ENCODE measurements at places on chromosomes 2 and 18. TPM values are rescaled to one million over a fixed set of nuclear protein-coding genes. Genes with fewer than 3 reads are reported as not detected.
A peak's percentile ranks its signal among the peaks of the same experiment; 100 is the strongest.

DNA sequence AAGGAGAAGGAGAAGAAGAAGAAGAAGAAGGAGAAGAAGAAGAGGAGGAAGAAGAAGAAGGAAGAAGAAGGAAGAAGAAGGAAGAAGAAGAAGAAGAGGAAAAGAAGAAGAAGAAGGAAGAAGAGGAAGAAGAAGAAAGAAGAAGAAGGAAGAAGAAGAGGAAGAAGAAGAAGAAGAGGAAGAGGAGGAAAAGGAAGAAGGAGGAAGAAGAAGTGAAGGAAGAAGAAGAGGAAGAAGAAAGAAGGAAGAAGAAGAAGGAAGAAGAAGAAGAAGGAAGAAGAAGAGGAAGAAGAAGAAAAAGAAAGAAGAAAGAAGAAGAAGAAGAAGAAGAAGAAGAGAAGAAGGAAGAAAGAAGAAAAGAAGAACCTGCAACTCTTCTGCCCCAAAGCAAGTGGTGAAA, 942.0 kb downstream of the DPP10 start:
- DNase-seq = no peak

TMEM200C gene
- 0.91 TPM for polyA plus RNA-seq

CD8B2 gene
- polyA plus RNA-seq = 0.06 TPM

DNA sequence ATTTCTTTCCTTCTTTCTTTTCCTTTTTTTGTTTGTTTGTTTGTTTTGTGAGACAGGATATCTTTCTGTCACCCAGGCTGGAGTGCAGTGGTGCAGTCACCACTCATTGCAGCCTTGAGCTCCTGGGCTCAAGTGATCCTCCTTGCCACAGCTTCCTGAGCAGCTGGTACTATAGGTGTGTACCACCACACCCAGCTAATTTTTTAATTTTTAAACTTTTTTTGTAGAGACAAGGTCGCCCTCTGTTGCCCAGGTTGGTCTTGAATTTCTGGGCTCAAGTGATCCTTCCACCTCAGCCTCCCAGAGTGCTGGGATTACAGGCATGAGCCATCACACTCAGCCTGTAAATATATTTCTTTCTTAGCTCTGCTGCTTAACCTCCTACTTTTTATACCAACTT, 83.4 kb upstream of the CYP20A1 start:
- DNase-seq = no peak

GRCh38 chr2:159148901-159149300, 137.6 kb downstream of the WDSUB1 start:
- peak; percentile 76 for DNase-seq

DNA sequence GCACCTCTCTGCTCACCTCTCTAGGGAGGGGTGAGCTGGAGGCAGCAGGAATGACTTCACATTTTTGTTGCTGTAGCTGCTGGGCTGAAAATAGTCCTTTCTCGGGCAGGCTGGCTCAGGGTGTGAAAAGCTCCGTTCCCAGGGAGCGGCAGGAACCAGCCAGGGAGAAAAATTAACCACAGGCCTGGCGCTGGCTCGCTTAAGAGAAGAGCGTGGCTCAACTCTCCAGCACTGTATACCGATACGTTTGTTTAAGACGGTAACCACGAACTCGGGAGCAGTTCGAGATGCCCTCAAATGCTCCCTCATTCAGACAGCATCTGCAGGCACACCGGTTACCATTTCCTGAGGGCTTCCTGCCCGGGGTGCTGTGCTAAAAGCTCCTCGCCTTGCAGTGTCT, 129.6 kb downstream of the CELF4 start:
- no peak for DNase-seq

GREB1 gene
- 6.5 TPM for polyA plus RNA-seq

FAM117B gene
- 3.9 TPM for polyA plus RNA-seq

GRCh38 chr2:7755879-7756278, 838.7 kb downstream of the RNF144A start:
- DNase-seq = no peak

ITPRIPL1 gene
- 3.3 TPM for polyA plus RNA-seq

IER3IP1 gene
- polyA plus RNA-seq = 26.8 TPM

GRCh38 chr2:177397481-177398289, 5.1 kb downstream of the AGPS start:
- DNase-seq = peak; percentile 15

DNA sequence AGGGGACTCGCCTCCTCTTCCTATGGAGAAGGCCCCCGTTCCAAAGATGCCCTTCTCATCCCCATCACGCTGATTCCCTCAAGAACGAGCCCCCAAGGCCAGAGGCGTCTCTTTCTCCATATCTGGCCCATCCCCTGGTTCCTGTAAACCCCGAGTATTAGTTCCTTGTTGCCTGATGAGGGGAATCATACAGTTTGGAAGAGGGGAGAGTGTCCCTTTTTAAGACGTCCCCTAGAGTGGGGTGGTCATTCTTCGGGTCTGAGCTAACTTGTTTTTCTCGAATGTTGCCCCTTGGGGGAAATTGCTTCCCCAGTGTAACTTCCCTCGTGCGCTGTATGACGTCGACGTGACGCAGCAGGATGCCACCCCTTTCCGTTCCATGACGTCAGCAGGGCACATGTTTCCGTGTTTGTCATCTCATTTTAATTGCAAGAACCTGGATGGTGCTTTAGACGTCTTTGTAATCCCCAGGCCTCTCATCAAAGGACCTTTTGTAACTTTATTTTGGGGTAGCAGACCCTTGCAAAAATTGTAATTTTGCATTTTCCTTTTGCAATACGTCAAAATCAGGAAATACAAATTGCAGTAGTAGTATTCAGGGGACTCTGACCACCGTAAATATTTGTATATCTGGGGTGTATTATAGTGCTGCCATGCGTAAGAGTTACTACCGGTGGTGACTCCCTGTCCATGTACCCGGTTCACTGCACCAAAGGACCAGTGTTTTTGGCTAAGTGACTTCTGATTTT, 569 bp downstream of the BABAM2 start:
- DNase-seq = peak; percentile 88

GRCh38 chr2:39433586-39434195, 3.4 kb downstream of the MAP4K3 start:
- no peak for DNase-seq

CD8A gene
- 0.20 TPM for polyA plus RNA-seq

TP53I3 gene
- polyA plus RNA-seq = 48.3 TPM

FSHR gene
- polyA plus RNA-seq = 0.36 TPM

DNA sequence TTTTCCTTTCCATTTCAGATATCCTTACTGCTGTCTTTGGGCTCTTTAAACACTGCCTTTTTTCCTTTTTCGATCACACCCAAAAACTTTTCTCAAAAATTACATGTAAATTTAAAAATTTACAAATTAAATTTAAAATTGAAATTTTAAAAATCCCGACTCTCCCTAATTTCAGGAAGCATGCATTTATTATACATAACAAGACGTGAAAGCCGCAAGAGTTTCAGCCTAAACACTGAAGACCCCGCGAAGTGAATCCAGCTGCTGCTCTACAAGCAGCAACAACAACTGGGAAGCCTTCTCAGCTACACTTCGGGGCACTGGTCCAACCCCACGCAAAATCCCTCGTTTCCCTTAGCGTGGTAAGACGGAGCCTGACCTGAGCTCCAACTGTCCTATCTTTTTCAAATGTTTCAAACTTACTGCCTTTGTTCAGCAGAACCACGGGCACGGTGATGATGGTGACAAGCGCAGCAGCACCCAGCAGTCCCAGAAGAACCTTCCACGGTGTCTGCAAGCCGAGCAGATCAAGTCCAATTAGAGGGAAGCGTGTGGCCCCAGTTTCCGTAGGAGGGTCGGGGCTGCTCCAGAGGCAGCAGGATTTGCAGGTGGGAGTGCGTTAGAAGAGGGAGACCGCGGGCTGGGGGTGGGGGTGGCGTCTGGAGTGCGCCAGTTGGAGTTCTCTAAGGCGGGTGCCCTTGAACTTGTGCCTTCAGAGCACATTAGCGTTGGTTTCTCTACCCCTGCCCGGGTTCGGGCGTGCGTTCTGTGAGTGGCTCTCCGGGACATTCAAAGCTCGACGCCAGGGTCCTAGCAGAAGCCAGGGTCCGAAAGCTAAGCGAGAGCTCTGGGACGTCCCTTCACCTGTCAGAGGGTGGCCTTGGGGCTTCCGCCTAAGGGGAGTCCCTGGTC, 783 bp downstream of the DPP4 start:
- DNase-seq = peak; percentile 74

DNA sequence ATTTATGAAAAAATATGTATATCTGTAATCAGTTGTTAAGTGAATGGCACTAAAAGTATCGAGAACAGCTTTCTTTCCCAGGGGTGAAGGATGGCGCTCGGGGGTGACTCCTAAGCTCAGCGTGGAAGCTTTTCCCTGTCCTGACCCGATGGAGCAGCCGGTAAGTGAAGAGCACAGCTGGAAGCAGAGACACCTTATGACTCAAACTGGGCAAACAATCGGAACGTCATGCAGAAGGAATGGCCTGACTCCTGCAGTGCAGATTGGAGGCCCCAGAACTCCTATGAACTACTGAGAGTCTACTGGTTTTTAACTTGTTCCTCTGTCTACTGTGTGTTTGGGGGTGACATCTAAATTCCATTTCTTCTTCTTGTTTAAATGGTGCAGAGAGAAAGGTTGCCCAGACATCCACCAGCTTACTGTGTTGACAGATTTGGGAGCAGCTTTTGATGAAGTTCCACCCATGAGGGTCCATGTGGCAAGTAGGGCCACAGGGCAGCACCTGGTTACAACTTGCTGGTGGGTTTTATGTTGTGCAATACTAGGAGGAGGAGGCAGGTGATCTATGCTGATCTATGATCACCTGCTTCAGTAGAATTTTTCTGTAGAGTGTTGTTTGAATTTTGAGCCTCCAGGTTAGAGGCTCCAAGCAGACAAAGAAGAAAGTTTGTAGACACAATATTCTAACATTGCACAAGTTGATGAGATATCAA, 52.8 kb upstream of the TMEM182 start:
- DNase-seq = no peak

TRIM54 gene
- 106 TPM for polyA plus RNA-seq

GRCh38 chr2:56239437-56239836, 55.6 kb downstream of the CCDC85A start:
- peak; percentile 31 for DNase-seq

DNA sequence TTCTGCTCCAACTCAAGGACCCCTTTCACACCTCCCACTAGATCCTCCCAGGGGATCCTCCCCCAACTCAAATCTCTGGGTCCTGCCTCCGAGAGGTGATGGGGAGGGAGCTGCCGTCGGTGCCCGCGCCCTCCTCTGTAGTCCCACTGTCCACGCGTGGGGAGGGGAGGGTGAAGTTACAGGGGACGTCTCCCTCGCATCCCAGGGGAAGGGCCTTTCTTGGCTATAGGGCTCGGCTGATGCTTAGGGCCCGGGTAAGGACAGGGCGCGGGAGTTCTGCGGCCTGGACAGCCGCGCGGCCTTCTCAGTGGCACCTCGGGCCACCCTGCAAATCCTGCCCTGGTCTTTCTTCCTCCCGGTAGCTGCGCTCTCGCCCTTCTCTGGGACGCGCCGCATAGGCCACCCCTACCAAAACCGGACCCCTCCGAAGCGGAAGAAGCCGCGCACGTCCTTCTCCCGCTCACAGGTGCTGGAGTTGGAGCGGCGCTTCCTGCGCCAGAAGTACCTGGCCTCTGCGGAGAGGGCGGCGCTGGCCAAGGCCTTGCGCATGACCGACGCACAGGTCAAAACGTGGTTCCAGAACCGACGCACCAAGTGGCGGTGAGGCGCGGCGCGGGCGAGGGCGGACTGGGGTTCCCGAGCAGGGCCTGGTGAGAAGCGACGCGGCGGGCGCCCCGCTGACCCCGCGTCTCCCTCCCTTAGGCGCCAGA, 1.2 kb downstream of the TLX2 start:
- DNase-seq = no peak

GRCh38 chr2:130374587-130375290, 18.9 kb downstream of the PTPN18 start:
- no peak for DNase-seq

- DNase-seq = no peak
Measured at GRCh38 chr2:43854671-43855070, 15.9 kb downstream of the ABCG8 start.

- DNase-seq = no peak
Measured at GRCh38 chr2:163997466-163997865, 261.7 kb upstream of the FIGN start.

CCT7 gene
- 193 TPM for polyA plus RNA-seq

GRCh38 chr2:238252766-238253630, 13.2 kb upstream of the HES6 start:
- DNase-seq = no peak

GRCh38 chr18:52764316-52764715, 424.3 kb downstream of the DCC start:
- no peak for DNase-seq

DNA sequence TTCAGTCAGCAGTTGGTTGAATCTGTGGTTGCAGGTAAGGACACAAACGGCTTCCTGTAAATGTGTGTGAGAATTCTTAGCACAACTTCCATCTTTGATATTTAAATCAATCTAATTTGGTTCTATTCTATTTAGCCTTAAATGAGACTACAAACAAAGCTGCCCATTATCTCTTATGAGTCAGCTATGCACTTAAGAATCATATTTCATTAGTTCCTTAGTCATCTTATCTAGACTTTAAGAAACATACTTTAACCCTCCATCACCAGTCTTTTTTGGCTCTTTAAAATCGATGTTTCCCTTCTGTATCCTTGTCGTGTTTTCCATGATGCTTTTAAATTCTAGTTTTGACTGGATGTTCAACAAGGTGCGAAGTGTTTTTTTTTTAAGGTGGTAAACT, 114.4 kb upstream of the TMEM200C start:
- DNase-seq = no peak

DNA sequence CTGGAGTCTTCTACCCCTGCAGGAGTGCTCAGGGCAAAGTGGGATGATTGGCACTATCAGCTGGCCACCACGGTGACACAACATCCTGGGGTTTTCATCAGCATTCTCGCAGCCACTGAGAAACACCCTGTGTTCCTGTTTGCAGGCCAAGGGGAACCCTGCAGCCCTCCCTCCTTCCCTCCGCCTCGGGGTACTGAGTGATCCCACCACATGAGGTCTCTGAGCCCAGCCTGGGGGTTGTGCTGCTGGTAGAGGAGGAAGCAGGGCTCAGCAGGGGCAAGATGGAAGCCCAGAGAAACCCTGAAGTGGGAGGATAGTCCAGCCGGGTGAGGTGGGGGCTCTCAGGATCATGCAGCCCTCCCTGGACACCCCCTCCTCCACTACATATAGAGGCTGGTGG, at the start of gene OXER1:
Gene OXER1, minus strand, starts transcription at position 40 of the 400 bp plus-strand sequence. CDS start 73 bp downstream, outside the sequence.
- no peak for DNase-seq

RBM45 gene
- 13.4 TPM for polyA plus RNA-seq

SMYD1 gene
- polyA plus RNA-seq = 237 TPM

BCL11A gene
- 2.9 TPM for polyA plus RNA-seq

DCTN1 gene
- polyA plus RNA-seq = 108 TPM

MRPL30 gene
- 32.1 TPM for polyA plus RNA-seq

DNA sequence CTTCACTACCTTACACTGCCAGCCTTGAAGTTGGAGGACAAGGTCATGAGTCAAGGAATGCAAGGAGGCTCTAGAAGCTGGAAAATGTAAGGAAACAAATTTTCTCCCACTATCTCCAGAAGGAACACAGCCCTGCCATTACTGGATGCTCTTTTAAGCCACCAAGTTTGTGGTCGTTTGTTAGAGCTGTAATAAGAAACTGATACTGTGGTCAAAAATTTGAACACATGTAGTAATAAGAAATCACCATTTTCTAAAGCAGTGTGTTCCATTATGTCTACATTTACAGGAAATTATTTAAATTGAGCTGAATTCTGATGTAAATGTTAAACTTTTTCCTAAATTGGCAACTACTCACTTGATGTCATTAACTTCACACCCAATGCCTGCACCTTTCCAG, 729.0 kb downstream of the KCNJ3 start:
- no peak for DNase-seq

RFTN2 gene
- 15.8 TPM for polyA plus RNA-seq

GRCh38 chr2:102193074-102193473, 6.3 kb downstream of the IL1RL2 start:
- no peak for DNase-seq
